ENCODE measurements at places on chromosomes 2 and 18.

GRCh38 chr2:106649306-106649705 lies 162.1 kb downstream of the CD8B2 start:
- peak; percentile 1 for DNase-seq
- H3K27me3 ChIP-seq, result no peaks in the 10 kb centered on the region
- H3K36me3 ChIP-seq, result no peaks in the 10 kb centered on the region
- peak overlapping the region; percentile 40 for H3K27ac ChIP-seq
- H3K4me3 ChIP-seq, result no peak overlapping the region
- H3K4me1 ChIP-seq, result peaks cover 6% of the 10 kb centered on the region

DNA sequence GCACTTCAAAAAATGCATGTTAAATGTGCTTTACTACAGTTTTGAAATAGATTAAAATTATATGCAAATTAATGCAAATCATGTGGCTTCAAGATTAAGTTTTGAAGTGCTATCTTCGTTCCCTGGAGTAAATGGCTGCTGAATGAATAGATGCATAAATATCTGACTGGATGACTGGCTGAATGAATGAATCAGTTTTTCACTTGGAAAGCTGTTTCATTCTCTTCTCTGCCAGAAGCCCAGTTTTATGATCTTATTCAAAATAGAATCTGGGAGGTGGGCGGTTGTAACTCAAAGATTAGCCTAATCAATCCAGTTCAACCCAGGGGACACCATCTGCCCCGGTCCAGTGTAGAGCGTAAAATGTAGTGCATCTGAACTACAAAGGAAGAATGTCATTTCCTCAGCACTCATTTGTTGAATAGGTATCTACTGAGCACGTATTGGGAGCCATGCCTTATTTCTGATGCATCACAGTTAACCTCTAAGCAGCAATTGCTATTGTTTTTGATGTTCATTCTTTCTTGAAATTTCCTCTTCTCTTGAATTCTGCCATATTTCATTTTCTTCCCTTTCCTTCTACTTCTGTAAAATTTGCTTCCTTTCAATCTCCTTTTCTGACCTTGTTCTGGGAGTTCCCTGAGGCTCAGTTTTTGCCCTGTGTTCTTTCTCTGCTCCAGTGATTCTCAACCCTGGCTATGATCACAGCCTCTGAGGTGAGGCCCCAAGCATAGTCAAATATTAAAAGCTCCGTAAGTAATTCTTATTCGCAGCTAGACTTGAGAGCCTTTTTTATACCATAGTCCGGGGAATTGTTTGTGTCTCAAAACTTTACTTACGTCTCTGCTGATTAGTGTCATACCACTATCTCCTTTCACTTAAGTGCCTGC lies 282.7 kb downstream of the PARD3B start:
- H3K27ac ChIP-seq, result no peak overlapping the region
- H3K36me3 ChIP-seq, result peaks cover 5% of the 10 kb centered on the region
- no peak overlapping the region for H3K4me3 ChIP-seq
- DNase-seq, result no peak
- H3K4me1 ChIP-seq, result no peaks in the 10 kb centered on the region

GRCh38 chr18:5726011-5726410 lies 169.3 kb downstream of the TMEM200C start:
- H3K4me3 ChIP-seq, result no peak overlapping the region
- no peaks in the 10 kb centered on the region for H3K4me1 ChIP-seq
- DNase-seq, result no peak
- H3K27me3 ChIP-seq, result peaks cover 37% of the 10 kb centered on the region
- no peak overlapping the region for H3K27ac ChIP-seq
- no peaks in the 10 kb centered on the region for H3K36me3 ChIP-seq

- H3K27me3 ChIP-seq, result no peaks in the 10 kb centered on the region
- peak overlapping the region; percentile 82 for H3K4me3 ChIP-seq
- H3K36me3 ChIP-seq, result no peaks in the 10 kb centered on the region
- peaks cover 8% of the 10 kb centered on the region for H3K4me1 ChIP-seq
These were observed 854 bp downstream of the GPR155 start for GRCh38 chr2:174485788-174486562.

GRCh38 chr2:39399570-39399969 lies 37.5 kb downstream of the MAP4K3 start:
- no peaks in the 10 kb centered on the region for H3K36me3 ChIP-seq
- no peak overlapping the region for H3K27ac ChIP-seq
- no peaks in the 10 kb centered on the region for H3K27me3 ChIP-seq
- DNase-seq, result no peak

- no peak for DNase-seq
- H3K27me3 ChIP-seq, result no peaks in the 10 kb centered on the region
- H3K4me3 ChIP-seq, result no peak overlapping the region
- H3K36me3 ChIP-seq, result no peaks in the 10 kb centered on the region
- no peaks in the 10 kb centered on the region for H3K4me1 ChIP-seq
These were observed 52.7 kb upstream of the ITGA4 start for GRCh38 chr2:181404472-181404871.

DNA sequence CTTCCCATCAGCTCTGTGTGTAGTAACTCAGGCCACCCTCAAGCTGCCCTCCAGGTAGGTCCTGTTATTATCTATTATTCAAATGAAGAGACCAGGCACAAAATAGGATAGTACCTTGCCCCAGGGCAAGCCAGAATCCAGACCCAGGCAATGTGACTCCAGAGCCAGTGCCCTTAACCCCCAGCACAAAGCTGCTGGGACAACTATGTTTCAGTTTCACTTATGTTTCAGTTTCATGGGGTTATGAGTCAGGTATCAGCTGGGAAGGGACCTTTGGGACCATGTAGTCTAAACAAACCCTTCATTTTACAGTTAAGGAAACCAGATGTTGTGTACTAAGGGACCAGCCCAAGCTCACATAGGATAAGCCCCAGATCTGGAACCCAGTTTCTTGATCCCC lies 10.0 kb downstream of the HK2 start:
- peaks cover 42% of the 10 kb centered on the region for H3K4me1 ChIP-seq
- DNase-seq, result peak; percentile 70
- H3K4me3 ChIP-seq, result peak overlapping the region; percentile 65
- no peaks in the 10 kb centered on the region for H3K27me3 ChIP-seq
- peak overlapping the region; percentile 96 for H3K27ac ChIP-seq
- no peaks in the 10 kb centered on the region for H3K36me3 ChIP-seq

DNA sequence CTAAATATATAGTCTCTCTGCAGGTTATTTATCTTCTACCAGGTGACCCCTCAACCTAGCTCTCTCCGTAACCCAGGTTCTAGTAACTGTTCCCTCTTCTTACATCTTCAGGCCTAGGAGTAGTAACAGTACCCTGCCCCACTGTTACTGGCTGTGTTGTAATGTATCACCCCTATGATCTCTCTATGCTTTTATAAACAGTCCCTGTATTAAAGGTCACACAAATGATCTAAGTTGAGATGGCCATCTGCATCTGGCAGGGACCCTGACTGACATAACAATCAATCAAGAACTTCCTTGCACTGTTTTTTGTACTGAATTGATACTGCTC lies 219.7 kb upstream of the STK17B start:
- H3K27me3 ChIP-seq, result no peaks in the 10 kb centered on the region
- H3K4me1 ChIP-seq, result no peaks in the 10 kb centered on the region
- DNase-seq, result no peak

- peaks cover 12% of the 10 kb centered on the region for H3K27me3 ChIP-seq
- H3K4me1 ChIP-seq, result no peaks in the 10 kb centered on the region
- H3K27ac ChIP-seq, result no peak overlapping the region
- no peaks in the 10 kb centered on the region for H3K36me3 ChIP-seq
- DNase-seq, result peak; percentile 18
These were observed 413.6 kb downstream of the PTH2R start for GRCh38 chr2:208820014-208820688.

DNA sequence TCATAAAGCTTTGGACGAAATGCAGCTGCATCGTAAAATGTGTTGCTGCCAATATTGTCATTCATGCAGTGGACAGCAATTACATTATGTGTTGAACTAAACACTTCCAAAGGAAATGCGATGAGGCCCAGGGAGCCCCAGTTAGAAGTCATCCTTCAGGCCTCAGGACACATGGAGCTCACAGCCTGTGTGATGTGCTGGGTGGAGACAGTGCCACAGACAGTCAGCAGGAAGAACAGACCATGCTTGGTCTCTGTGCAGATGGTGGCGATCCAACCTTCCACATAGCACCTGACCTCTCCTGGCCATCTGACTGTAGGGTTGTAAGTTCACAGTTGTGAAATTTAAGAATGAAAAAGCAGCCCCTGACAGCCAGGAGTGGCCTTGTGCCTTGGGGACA lies 118.3 kb upstream of the ALKAL2 start:
- H3K27me3 ChIP-seq, result no peaks in the 10 kb centered on the region
- no peak for DNase-seq
- H3K4me1 ChIP-seq, result no peaks in the 10 kb centered on the region
- no peak overlapping the region for H3K27ac ChIP-seq
- no peaks in the 10 kb centered on the region for H3K36me3 ChIP-seq

- H3K27me3 ChIP-seq, result no peaks in the 10 kb centered on the region
- DNase-seq, result no peak
- peaks cover 7% of the 10 kb centered on the region for H3K4me1 ChIP-seq
- H3K4me3 ChIP-seq, result no peak overlapping the region
These were observed 21.2 kb downstream of the TRIB2 start for GRCh38 chr2:12737738-12738485.

GRCh38 chr2:133085646-133086045 lies 415.6 kb upstream of the LYPD1 start:
- no peaks in the 10 kb centered on the region for H3K27me3 ChIP-seq
- no peaks in the 10 kb centered on the region for H3K36me3 ChIP-seq
- DNase-seq, result no peak
- no peaks in the 10 kb centered on the region for H3K4me1 ChIP-seq

GRCh38 chr2:18626958-18627650 lies 37.7 kb upstream of the NT5C1B start:
- no peaks in the 10 kb centered on the region for H3K27me3 ChIP-seq
- no peak overlapping the region for H3K4me3 ChIP-seq
- no peak for DNase-seq

DNA sequence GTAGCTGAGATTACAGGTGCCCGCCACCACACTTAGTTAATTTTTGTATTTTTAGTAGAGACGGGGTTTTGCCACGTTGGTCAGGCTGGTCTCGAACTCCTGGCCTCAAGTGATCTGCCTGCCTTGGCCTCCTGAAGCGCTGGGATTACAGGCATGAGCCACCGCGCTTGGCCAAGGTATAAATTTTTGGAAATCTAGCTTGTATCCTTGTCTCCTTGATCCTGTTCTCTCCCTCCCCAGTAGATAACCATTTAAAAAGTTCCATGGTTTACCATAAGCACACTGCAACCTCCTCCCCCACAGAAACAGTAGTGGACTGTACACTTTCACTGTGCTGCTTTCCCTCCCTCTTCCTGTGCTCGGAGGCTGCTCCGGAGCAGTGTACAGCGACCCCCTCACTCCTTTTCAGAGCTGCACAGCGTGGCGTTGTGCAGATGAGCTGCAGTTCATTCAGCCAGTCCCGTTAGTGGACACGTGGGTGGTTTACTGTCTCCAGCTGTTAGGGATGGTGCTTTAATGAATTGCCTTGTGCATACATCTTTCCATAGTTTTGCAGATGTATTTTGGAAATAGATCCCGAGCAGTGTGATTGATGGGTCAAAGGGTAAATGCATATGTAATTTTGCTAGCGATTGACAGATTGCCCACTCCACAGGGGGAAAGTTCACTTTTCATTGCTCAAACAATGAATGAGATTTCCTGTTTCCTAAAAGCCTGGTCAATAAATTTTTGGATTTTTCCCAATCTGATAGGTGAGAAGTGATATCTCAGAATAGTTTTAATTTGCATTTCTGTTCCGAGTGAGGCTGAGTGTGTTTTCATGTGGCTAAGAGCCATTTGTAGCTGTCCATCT lies 14.8 kb downstream of the ASB1 start:
- H3K36me3 ChIP-seq, result peaks cover 69% of the 10 kb centered on the region
- peak overlapping the region; percentile 99 for H3K27ac ChIP-seq
- H3K27me3 ChIP-seq, result no peaks in the 10 kb centered on the region
- DNase-seq, result no peak

DNA sequence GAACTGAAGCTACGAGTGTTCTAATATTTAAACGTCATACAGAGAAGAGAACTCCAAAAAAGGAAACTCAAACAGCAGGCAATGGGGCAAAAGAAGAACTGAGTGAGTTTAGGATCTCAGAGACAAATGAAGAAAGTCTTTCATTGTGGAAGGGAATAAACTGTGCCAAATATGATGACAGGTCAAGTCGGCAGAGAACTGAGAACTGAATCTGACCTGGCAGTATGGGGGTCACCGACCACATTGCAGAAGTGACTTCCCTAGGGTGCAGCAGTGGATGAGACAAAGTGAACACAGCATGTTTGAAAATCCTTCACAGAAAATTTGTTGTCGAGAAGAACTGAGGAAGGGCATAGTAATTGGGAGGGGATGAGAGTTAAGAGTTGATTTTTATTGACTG lies 55.9 kb downstream of the TTC21B start:
- peaks cover 32% of the 10 kb centered on the region for H3K36me3 ChIP-seq
- peaks cover 29% of the 10 kb centered on the region for H3K4me1 ChIP-seq
- DNase-seq, result no peak
- H3K27me3 ChIP-seq, result no peaks in the 10 kb centered on the region
- H3K27ac ChIP-seq, result peak overlapping the region; percentile 80
- H3K4me3 ChIP-seq, result peak overlapping the region; percentile 17

DNA sequence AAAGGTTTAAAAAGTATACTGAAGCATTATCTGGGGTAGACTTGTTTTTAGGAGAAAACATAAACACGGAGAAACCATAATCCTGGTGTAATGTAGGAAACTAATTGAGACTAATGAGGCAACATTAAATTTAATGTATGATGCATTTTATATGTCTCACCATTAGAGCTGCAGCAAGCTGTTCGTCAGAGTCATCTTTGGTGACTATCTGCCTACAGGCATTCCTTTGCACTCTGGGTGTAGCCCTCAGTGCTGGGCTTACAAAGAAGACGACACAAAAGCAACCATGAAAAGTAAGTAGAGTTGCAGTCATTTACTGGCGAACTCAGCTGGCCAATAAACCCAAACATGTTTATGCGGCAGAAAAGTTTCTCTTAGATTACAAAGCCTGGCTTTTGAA lies 415.3 kb upstream of the ZEB2 start:
- no peaks in the 10 kb centered on the region for H3K27me3 ChIP-seq
- H3K36me3 ChIP-seq, result no peaks in the 10 kb centered on the region
- H3K4me3 ChIP-seq, result no peak overlapping the region
- H3K4me1 ChIP-seq, result peaks cover 8% of the 10 kb centered on the region
- DNase-seq, result no peak

DNA sequence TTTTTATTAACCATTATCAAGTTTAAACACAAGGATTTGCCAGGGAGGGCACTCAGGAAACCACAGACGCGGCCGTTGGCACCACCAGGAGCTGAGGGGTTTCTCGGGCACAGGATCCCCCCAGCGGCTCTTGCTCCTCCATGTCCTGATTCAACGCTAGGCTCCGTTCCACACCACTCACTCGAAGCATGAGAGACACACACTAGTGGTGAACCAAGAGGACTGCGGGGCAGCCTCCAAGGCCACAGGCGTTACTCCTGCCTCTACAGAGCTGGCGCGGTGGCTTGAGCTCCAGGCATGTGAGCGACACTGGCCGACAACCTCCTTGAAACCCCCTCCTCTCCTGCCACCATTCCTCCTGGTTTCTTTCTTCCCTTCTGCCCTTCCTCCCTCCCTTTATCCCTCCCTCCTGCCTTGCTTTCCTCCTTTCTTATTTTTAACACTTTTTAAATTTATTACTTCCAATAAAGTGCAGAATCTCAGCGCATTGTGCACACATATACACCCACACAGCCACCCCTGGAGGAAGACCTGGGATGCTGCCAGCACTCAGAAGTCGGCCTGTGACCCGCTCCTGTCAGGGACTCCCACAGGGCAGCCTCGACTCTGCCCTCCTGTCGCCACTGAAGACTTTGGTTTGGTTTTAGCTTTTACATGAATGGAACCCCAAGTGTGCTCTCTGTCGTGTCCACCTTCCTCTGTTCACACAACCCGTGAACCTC lies 21.7 kb downstream of the COX7A2L start:
- H3K27me3 ChIP-seq, result no peaks in the 10 kb centered on the region
- H3K27ac ChIP-seq, result no peak overlapping the region
- H3K4me3 ChIP-seq, result no peak overlapping the region

GRCh38 chr2:114157057-114157385 lies 267.1 kb downstream of the ACTR3 start:
- H3K27me3 ChIP-seq, result no peaks in the 10 kb centered on the region
- peaks cover 6% of the 10 kb centered on the region for H3K4me1 ChIP-seq
- H3K27ac ChIP-seq, result no peak overlapping the region
- DNase-seq, result no peak
- no peak overlapping the region for H3K4me3 ChIP-seq
